ENCODE measurements at places on chromosomes 5 and 9.

DNA sequence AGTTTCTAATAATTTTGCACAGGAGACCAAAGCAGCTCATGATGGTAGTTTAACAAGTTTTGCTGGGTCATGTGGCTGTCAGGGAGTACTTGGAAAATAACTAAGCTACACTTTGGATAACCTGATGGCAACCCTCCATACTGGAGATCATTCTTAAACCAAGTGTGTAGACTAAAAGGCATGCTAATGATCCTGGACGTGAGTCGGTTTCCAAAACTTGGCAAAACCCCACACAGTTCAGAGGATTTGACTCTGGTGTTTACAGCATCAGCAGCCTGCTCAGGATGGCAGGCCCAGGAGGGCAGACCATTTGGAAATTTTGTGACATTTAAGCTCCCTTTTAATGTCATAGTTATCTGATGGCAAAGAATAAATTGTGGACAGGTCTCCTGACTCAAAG, 196.5 kb upstream of the EFNA5 start:
- no peak for DNase-seq

DNA sequence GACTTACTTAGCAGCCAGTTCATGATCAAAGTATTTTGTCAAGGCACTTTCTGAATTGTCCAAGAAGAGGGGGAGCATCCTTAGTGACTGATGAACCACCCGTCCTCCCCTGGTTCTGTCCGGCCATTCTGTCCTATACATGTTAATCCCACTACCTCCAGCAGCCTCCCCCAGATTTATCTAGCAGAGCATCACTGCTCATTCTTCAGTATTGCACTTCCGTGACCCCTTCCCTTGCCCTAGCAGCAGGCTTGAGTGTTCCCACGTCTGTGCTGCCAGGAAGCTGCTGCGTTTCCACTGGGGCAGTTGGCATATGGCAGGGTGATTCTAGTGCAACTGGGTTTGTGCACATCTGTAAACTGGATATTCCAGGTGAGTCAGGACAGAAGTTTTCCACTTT, 4.5 kb downstream of the GLDC start:
- no peak for DNase-seq

- DNase-seq: no peak
Measured at GRCh38 chr9:68651280-68651893, 53.7 kb upstream of the PIP5K1B start.

DNA sequence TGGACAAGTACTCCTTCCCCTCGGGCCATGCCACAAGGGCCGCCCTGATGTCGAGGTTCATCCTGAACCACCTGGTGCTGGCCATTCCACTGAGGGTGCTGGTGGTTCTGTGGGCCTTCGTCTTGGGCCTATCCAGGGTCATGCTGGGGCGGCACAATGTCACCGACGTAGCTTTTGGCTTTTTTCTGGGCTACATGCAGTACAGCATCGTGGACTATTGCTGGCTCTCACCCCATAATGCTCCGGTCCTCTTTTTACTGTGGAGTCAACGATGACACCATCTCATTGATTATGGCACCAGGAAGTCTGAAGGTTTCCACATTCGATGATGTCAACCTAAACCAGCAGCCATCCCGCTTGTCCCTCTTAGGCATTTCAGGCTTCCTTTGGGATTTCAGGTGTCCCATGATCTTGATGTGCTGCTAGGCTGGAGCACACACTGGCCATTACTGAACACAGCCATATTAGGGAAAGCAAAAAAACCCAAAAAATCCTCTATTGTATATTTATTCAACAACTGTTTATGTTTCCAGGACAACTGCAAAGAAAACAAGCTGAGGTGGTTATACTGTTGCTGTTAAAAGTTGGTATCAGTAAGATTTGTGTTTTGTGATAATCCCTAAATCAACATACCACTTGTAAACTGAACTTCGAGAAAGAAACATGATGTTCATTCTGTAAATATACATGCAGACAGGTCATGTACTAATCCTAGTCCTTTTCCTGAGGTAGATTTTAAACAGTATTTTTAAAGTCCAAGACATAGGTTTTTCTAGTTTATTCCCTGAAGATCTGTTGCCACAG, 1.1 kb downstream of the PLPP6 start:
- DNase-seq: no peak

DNA sequence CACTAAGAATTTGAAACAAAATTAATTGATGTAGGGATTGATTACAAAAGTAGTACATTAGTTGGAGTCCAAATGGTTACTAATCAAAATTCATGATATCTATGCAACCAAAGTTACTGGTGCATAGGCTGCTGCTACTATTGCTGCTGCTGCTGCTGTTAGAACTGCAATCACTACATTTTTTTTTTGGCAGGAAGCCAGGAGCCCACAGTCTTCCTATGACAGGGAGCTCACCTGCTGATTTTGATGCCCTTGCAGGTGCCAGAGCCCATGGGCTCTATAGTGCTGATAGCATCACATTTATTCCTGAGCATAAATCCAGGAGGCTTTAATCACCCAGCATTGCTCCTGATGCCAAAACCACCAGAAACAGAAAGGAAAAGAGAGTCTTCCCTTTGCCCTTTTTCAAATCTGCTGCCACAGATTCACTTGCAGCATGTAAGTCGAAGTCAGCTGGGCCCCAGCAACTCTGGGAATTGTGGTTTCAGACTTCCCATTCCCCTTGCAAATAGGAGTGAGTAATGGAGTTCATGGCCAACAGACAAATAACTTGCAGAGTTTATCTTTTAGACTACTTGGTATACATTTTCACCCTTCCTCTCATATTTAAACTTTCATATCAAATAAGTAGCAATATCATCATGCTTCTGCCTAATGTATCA, 17.6 kb downstream of the SLCO6A1 start:
- DNase-seq: peak; percentile 9

DNA sequence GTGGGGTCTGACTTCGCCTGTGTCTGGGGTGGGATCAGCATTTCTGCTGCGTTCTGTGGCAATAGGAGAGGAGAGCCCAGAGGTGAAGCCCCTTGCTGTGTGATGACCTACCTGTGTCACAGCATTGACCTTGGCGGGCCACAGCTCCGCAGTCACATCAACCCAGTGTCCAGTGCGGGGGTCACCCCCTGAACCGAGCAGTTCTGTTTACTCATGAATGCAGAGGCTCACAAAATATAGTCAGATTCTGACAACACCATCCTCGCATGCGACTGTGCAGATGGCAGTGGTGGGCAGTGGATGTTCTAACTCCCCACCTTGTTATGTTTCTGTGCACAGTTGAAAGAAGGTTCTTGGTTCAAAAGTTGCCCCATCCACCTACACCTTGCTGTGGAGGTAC, 100.1 kb downstream of the ADAMTS16 start:
- DNase-seq: no peak

DNA sequence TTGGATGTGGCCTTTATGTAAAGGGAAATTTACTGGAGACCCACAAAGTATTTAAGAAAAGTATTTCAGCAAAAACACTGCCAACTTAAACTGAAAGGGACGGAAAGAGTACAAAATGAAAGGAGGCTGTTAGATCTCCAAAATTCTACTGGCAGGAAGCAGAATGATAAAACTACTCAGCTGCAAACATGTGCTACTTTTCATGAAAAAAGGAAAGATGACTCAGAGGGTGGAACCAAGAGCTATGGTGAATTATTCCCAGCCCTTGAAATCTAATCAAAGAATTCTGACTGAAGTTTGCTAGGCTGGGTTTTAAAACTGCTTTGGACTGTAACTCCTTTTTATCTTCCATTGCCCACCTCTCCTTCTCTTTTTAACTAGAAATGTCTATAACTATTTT, 58.6 kb upstream of the ZBED3 start:
- peak; percentile 24 for DNase-seq

GRCh38 chr5:15791274-15791673, 291.3 kb downstream of the FBXL7 start:
- DNase-seq: peak; percentile 35

DNA sequence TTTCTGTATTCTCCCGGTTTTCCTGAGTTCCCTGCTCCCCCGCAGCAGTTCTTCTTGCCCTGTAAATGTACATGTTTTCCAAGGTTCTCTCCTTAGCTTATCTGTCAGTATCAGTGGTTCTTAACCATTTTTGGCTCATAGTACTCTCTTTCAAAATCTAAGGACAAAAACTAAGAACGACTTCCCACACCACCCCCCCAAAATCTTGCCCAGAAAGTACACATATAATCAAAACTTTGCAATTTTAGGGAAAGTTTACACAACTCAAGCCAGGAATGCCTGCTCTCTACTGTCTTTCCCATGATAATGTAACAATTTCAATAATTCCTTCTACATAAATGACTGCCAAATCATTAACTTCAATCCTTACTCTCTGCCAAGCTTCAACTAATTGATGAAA, 4.5 kb downstream of the DCAF12 start:
- DNase-seq: peak; percentile 13

DNA sequence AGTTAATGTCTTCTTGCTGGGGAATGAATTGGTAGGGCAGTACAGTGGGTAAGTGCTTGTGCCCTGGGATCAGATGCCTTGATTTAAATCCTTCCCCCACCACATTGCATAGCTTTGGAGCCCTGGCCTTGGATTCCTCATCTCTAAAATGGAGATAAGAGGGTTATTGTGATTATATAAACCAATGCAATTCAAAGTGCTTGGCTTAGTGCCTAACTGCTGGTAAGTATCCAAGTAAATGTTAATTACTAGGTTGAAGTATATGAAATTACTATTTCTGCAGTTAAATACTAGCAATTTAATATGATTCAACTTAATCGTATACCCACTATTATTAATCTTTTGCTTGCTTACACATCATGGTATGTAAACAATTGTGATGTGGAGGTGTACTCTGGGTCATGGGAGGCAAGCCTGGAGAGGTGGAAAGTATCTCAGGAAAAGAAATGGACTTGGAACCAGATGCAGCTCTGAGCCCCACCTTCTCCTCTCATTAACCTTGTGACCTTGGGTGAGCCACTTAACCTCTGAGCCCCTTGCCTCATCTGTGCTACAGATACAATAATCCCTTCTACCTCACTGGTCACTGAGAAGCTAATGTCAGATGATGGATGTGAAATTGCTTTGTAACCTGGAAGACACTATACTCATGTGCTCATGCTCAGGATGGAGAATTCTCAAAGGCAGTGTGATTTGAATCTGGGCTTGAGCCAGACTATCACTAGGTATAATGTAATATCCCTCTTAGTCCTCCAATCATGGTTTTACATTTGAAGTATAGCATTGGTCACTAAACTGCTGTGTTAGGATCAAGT, 23.8 kb downstream of the NEUROG1 start:
- DNase-seq: no peak

All from fibroblast of gingiva (primary cell).